ENCODE measurements at places on chromosomes 3 and 15.

DNA sequence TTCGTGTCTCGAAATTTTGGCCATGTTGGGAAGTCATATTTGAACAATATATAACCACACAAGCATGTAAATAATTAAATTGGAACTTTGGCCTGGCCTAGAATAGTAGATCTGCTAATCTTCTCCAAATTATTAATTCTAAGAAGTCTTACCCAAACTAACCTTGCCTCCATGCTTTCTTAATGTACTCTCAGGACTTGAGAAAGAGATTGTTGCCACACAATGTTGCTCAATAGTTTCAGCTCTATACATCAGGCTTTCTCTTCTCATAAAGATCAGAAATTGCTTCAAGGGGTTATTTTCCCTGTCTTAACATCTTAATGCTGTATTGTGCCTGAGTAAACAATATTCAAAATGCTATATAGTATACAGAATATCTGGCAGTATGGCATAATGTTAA lies 202.7 kb upstream of the LRIG1 start:
- H3K4me1 ChIP-seq = no peaks in the 10 kb centered on the region
- H3K4me3 ChIP-seq = no peak overlapping the region
- no peak for DNase-seq
- no peaks in the 10 kb centered on the region for H3K27me3 ChIP-seq

DNA sequence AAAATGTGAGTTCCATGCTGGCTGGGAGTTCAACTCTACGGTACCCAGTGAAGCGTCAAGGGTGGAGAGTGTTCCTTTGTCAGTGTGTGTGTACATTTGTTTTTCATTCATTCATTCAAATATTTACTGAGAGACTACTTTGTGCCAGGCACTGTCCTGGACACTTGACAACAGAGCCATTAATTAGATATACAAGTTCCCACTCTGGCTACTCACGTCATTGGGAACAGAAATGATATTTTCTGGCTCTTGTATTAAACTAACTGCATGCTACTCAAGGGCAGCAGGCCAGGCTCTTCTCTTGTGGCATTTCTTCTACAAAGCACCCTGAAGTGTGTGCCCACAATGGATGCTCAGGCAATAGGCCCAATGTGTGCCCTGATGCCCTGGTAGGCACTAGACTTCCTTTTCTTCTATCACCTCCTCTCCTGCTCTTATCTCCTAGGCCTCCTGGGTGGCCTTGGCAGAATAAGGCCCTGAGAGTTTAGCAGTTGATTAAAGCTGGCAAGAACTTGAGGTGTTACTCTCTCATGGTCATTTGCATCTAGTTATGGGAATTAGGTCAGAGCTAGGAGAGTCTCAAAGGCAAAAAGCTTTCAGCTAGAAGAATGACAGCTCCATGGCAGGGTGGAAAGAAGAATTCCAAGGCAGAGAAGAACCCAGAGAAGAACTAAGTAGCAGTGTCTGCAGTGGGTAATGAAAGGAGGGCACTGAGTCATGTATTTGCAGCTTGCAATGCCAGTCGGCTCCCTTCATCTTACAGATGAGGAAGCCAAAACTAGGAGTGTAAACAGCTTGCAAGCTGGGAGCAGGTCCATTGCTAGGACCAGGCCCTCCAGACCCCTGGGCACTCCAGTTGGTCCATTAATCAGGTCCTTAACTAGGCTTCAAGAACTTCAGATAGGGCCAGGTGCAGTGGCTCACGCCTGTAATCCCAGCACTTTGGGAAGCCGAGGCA lies 14.0 kb upstream of the SMAD3 start:
- H3K4me3 ChIP-seq = no peak overlapping the region
- H3K27me3 ChIP-seq = no peaks in the 10 kb centered on the region
- peak overlapping the region; percentile 69 for H3K27ac ChIP-seq
- peaks cover 38% of the 10 kb centered on the region for H3K4me1 ChIP-seq
- DNase-seq = no peak
- no peaks in the 10 kb centered on the region for H3K36me3 ChIP-seq

DNA sequence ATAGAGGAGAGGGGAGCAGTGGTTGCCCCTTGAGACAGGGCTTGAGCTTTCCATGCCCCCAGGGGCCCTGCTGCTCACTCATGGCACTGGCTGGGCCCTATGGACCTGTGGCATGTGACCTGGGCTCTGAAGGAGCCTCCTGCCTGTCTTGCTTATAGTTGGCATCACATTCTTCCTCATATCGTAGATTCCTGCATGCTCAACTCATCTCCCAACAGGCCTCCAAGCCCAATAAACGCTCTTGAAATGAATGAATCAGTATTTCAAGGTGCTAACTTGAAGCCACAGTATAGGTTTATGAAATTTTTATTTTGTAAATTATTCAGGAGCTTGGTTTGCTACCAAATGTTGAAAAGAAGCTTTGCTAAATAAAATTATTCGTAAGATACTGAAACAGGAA lies 93.3 kb upstream of the SLC7A14 start:
- H3K4me3 ChIP-seq = no peak overlapping the region
- H3K4me1 ChIP-seq = no peaks in the 10 kb centered on the region
- H3K27me3 ChIP-seq = no peaks in the 10 kb centered on the region
- DNase-seq = no peak

DNA sequence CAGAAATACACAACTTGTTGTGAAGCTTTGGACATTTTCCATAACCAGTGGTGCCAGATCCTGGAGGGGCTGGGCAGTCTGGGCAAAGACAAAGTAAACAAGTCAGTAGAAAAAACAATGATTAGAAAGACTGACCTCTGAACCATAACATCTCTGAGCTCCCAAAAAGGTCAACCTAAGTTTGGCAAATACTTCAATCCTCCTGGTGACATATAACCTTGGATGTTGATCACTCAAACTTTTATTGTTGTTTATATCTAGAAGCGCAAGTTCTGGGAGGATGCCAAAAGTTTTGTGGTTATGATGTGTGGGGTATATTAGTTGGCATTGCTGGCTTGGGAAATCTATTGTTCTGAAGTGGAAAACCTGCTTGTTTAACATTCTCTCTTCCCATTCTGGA lies 257.7 kb downstream of the DIPK2A start:
- no peak for DNase-seq
- no peaks in the 10 kb centered on the region for H3K4me1 ChIP-seq

- H3K27me3 ChIP-seq = no peaks in the 10 kb centered on the region
- peak overlapping the region; percentile 41 for H3K4me3 ChIP-seq
- peak; percentile 62 for DNase-seq
- H3K27ac ChIP-seq = no peak overlapping the region
- peaks cover 52% of the 10 kb centered on the region for H3K36me3 ChIP-seq
These were observed 28.8 kb downstream of the NBEAL2 start for GRCh38 chr3:47008234-47008796.

- no peak overlapping the region for H3K4me3 ChIP-seq
- no peak for DNase-seq
- H3K36me3 ChIP-seq = no peaks in the 10 kb centered on the region
These were observed 19.2 kb upstream of the IGF2BP2 start for GRCh38 chr3:185844051-185844450.

- H3K27me3 ChIP-seq = peaks cover 64% of the 10 kb centered on the region
- H3K27ac ChIP-seq = no peak overlapping the region
- H3K4me1 ChIP-seq = peaks cover 7% of the 10 kb centered on the region
These were observed 49.6 kb upstream of the ST8SIA2 start for GRCh38 chr15:92343924-92344643.

DNA sequence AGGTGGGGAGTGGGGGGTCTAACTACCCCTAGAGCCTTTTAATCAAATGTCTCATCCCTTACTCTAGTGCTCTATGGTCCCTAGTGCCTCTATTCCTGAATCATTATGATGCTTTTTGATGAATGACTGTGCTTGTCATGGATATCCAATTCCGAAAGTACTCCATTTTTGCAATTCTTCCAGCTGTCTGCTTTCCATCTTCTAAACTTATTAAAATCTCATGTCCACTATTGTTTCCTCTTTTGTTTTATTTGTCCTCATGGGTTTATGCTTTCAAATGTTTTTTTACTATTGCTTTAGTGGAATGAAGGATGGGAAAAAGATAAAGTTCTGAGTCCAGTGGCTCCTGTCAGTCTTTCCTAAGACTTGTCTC lies 77.2 kb upstream of the KCNMB2 start:
- H3K36me3 ChIP-seq = no peaks in the 10 kb centered on the region
- no peak for DNase-seq

DNA sequence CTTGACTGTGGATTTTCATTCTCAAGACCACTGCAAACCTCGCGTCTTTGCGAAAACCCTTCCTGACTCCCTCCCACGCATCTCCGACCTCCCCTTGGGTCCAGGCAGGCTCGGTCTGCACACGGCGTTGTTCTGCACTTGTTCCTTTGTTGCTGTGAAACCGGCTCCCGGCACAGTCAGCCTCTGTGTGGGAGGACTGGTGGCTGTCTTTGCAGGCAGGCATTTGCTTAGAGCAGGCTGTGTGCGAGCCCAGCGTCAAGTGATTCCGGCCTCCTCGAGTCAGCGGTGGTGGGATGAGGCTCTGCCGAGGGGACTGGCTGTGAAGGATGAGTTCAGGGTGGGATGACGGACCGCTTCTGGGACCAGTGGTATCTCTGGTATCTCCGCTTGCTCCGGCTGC lies 102.6 kb upstream of the ROPN1 start:
- no peaks in the 10 kb centered on the region for H3K27me3 ChIP-seq
- no peak overlapping the region for H3K4me3 ChIP-seq
- H3K36me3 ChIP-seq = no peaks in the 10 kb centered on the region
- no peak overlapping the region for H3K27ac ChIP-seq
- H3K4me1 ChIP-seq = no peaks in the 10 kb centered on the region

GRCh38 chr3:179460260-179460659 lies 9.0 kb upstream of the GNB4 start:
- no peaks in the 10 kb centered on the region for H3K36me3 ChIP-seq
- H3K4me3 ChIP-seq = no peak overlapping the region
- DNase-seq = no peak
- H3K4me1 ChIP-seq = peaks cover 16% of the 10 kb centered on the region

GRCh38 chr3:128079823-128080222 lies 27.6 kb downstream of the SEC61A1 start:
- no peak overlapping the region for H3K27ac ChIP-seq
- H3K27me3 ChIP-seq = no peaks in the 10 kb centered on the region
- H3K36me3 ChIP-seq = peaks cover 27% of the 10 kb centered on the region
- no peak for DNase-seq
- no peak overlapping the region for H3K4me3 ChIP-seq

- no peaks in the 10 kb centered on the region for H3K36me3 ChIP-seq
- peaks cover 2% of the 10 kb centered on the region for H3K4me1 ChIP-seq
These were observed 238.6 kb downstream of the RAP2B start for GRCh38 chr3:153400641-153401040.

GRCh38 chr3:190325923-190326322 lies 3.7 kb upstream of the CLDN1 start:
- peaks cover 22% of the 10 kb centered on the region for H3K4me1 ChIP-seq
- no peaks in the 10 kb centered on the region for H3K27me3 ChIP-seq
- H3K27ac ChIP-seq = peak overlapping the region; percentile 67
- H3K36me3 ChIP-seq = no peaks in the 10 kb centered on the region
- H3K4me3 ChIP-seq = no peak overlapping the region
- DNase-seq = no peak

GRCh38 chr3:24245056-24245455 lies 249.6 kb downstream of the THRB start:
- H3K27ac ChIP-seq = no peak overlapping the region
- no peaks in the 10 kb centered on the region for H3K36me3 ChIP-seq
- H3K4me1 ChIP-seq = peaks cover 16% of the 10 kb centered on the region
- H3K4me3 ChIP-seq = no peak overlapping the region
- no peak for DNase-seq

DNA sequence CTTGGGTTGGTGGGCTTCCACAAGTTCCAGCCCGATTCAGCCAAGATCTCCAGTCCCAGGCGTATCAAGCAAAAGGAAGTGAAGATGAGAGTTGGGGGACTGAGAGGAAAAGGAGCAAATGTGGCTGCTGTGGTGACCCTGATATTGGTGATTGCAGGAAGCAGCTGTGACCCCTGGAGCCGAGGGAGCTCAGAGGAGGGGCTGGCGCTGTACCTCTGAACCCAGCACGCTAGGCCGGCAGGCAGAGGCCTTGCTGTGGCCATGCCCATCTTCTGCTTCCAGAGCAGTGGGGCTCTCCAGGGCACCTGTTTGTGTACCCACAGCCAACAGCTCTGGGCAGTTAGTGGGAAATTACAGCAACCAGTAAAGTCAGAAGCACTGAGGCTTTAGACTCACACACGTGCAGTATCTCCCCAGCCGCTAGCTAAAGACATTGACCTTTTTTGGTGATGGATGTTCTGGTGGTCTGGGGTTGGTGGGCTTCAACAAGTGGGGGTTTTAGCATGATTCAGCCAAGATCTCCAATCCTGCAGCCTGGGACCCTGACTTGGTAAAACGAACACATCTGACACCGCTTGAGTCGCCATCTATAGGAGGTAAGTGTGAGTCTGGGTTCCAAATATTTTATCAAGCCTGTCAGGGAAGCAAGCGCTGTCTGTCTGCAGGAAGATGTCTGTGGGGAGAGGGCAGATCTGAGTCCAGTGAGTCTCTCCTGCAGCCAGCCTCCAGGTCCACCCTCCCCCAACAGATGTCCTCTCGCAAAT lies 33.1 kb downstream of the TM2D3 start:
- no peaks in the 10 kb centered on the region for H3K27me3 ChIP-seq
- H3K36me3 ChIP-seq = no peaks in the 10 kb centered on the region
- no peak overlapping the region for H3K27ac ChIP-seq
- DNase-seq = no peak
- H3K4me3 ChIP-seq = no peak overlapping the region

DNA sequence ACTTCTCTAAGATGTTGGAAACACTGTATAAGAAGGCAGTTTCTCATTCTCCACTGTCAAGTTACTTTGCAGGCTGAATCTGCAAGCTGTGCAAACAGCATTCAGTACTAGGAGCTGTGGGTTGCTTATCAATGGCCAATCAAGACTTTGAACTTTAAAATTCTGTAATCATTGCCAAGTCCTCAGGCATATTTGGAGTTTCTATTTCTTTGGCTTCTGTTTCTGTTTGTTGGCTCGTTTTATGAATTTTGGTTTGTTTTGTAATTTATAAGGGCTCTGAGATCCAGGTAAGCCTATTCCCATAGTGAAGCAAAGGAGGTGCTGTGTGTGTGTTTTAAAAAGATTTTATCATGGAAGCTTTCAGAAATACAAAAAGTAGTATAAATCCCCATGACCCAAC lies 32.1 kb downstream of the TLNRD1 start:
- H3K4me3 ChIP-seq = no peak overlapping the region
- H3K27ac ChIP-seq = no peak overlapping the region
- H3K27me3 ChIP-seq = no peaks in the 10 kb centered on the region
- no peak for DNase-seq
- H3K4me1 ChIP-seq = peaks cover 18% of the 10 kb centered on the region

DNA sequence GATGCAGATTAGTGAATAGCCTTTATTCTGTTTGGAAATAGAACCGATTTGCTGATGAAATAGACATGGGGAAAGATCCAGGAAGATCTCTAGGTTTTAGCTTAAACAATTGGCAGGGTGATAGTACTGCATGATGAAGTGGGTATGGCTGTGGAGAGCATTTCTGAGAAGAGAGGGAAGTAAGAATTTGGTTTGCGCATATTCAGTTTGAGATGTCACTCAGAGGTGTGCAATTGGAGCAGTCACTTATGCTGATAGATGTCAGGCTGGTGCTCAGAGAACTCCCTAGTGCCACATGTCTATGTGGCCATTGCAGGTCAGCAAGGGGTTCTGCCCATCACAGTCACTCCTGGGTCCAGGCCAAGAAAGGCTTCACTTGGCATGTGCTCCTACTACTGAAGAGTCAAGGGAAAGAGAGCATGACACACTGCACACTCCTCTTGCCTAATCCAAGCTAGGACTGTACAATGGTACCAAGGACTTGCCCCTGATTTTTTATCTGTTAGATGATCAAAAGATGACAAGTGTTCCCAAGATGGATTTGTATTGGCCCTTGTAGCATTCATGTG lies 57.2 kb upstream of the ST8SIA2 start:
- H3K36me3 ChIP-seq = no peaks in the 10 kb centered on the region
- H3K4me1 ChIP-seq = no peaks in the 10 kb centered on the region
- H3K27ac ChIP-seq = no peak overlapping the region
- H3K27me3 ChIP-seq = peaks cover 8% of the 10 kb centered on the region
- no peak for DNase-seq
